ENCODE measurements at places on chromosomes 6 and 20.

GRCh38 chr6:160247457-160247883 is 11.2 kb downstream of the SLC22A2 start:
- no peak for DNase-seq

DNA sequence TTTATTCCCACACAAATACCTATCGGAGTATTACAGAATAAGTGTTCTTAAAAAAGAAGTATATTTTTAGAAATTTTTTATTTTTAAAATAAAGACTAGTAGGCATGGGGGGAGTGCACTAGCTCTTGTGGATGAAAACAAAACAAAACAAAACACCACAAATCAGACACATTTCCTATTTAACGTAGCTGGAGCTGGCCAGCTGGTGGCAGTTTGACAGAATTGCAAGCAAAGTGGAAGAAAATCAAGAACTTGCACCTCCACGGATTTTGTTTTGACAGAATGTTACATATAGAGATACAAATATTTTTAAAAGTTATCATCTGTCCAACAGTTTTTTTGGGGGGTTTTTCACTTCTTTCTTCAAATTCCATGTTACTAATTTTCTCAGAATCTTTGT is 63.6 kb upstream of the SNRPB2 start:
- DNase-seq: no peak

GRCh38 chr6:27518881-27519795 is 46.2 kb upstream of the ZNF184 start:
- no peak for DNase-seq

DNA sequence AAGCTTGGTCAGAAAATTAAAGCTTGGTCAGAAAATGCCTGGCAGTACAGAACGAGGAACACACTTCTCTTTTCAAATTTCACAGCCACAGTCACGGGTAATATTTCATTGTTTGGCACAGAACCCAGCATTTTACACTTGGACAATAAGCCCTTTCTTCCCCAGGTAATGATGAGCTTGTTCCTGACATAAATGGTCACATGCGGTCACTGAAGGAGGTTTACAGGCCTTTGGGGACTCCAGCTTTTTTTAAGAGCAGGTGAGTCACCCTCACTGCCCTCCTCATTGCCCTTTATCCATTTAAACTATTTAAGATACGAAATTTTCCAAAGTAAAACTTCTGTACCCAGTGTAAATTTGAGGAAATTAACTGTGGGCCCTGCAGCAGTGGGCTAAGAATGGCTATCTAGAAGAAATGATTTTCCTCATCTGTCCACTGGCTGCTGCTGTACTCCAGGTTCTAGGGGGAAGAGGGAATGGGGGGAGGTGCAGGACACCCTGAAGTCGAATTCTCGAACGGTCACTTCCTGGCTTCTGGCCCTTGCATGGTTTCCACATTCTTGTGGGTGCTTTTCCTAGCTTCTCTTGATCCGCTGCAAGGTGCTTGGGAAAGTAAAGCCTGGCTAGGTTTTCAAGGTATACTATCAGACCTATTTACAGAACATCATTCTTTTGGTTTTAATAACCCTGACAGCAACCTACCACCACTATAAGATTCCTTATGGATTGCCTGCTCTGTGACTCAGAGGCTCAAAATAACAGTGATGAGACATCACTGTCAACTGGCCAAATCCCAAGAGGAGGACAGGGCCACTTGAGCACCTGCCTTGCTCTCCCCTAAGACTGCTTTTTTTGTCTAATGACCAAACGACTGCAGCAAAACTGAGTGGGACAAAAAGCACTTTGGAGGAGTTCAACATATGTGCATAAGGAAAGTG is 75.8 kb downstream of the PREP start:
- no peak for DNase-seq

- no peak for DNase-seq
Measured at GRCh38 chr6:113073611-113074191, 726.6 kb downstream of the RFPL4B start.

GRCh38 chr20:61332016-61332975 is 80.2 kb downstream of the CDH4 start:
- no peak for DNase-seq

- DNase-seq: no peak
Measured at GRCh38 chr6:116277124-116277523, 2.6 kb downstream of the TSPYL1 start.

DNA sequence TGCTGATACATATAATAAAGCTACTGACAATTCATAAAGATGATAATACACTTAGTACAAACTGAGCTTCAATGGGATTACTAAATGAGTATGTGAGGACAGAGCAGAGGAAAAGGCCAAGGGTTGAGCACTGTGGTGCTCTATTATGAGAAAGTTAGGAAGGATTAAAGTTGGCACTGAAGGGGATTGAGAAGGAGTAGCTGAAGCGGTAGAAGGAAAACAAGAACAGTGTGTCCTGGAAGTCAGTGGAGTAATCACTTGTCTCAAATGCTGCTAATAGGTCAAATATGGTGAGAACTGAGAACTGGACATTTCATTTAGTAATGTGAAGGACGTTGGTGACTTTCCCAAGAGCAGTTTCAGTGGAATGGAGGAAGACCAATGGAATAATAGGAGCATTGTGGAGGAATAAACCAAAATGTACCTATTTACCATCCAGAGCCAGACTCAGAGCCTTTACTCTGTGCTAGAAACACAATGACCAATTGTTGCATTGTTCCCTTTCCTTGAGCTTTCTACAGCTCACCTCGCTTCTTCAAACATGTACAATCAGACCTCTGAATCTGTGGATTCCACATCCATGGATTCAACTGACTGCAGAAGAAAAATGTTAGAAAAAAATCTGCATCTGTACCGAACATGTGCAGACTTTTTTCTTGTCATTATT is 255.9 kb downstream of the LAMA2 start:
- no peak for DNase-seq

DNA sequence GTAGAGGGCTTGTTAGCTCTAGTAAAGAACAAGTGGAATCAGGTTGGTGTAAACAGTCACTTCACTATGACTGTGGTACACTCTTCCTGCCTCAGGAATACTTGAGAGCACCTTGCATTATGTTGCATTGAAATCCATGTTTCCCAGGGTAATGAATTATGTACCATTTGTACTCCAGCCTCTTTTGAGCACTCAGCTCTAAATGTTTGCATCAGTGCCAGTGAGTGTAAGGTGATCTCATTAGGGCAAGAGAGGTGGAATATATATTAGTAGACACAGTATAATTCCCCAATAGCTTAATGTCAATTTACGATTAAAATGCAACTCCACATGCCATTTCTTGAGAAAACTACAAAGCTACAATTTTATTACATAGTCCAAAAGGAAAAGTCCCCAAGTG is 319.6 kb upstream of the POU3F2 start:
- no peak for DNase-seq

GRCh38 chr20:676315-676937 is 824 bp upstream of the SCRT2 start:
- DNase-seq: no peak

DNA sequence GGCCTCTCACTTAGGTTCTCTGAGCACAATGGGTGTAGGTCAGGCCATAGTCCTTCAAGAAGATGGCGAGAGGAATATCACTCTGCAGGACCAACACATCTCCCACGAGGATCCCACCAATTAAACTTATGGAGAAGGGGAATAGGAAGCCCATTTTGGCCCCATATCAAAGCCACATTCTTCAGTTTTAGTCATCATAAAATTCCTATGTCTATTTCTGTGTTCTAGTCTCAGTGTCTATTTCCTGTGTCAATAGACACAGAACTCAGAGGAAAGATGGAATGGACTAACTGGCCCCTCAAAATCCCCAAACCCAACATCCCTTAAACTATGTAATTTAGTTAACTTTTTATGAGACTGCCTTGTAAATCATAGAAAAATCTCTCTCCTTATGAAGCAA is 216.8 kb downstream of the HACE1 start:
- DNase-seq: no peak

GRCh38 chr20:59342023-59342957 is 41.9 kb downstream of the EDN3 start:
- no peak for DNase-seq

DNA sequence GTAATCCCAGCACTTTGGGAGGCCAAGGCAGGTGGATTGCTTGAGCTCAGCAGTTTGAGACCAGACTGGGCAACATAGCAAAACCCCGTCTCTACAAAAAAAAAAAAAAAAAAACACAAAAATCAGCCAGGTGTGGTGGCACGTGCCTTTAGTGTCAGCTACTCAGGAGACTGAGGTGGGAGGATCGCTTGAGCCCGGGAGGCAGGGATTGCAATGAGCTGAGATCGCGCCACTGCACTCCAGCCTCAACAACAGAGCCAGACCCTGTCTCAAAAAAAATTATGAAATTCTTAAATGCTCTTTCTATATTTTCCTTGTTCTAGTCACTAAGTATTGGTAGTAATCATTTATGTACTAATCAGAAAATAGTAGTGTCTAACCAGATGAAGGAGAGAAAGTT is 30.6 kb downstream of the SYTL3 start:
- DNase-seq: no peak

DNA sequence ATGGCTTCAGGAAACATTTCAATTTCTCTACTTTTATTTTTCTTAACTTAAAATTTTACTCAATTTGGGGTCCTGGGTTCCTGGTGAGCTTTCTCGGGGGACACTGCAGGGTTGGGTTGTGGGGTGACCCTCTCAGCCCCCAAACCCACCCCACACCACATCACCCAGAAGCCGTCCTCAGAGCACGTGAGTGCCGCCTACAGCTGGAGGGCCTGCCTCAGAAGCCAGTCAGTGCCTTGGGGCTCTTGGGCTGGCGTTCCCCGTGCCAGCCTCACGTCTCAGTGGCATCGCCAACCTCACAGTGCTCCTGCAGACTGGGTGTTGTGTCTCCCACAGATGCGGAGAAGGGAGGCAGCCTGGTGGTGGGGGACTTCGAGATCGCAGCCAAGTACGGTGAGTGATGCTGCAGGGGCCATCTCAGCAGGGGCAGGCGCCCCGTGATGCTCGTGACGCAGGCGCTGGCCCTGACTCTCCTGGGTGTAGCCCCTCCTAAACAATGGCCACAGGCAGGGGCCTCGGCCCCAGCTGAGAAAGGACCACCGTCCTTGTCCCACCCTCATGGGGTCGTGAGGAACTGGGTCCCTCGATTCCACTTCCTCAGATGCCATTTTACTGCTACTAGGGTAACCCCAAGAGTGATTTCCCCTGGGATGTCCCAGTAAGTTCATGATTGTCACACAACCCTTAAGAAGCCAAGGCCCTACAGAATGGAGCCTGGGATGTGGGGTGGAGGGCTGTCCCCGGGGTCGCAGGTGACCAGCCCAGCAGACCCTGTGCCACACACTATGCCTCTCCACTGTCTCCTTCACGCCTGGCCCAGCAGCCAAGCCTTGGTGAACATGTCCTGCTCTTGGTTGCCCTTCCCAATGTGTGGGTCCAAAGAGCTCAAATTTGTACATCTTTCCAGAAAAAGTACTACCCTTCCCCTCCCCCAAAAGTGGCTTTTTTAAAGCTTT is 23.8 kb upstream of the PYGB start:
- DNase-seq: no peak

DNA sequence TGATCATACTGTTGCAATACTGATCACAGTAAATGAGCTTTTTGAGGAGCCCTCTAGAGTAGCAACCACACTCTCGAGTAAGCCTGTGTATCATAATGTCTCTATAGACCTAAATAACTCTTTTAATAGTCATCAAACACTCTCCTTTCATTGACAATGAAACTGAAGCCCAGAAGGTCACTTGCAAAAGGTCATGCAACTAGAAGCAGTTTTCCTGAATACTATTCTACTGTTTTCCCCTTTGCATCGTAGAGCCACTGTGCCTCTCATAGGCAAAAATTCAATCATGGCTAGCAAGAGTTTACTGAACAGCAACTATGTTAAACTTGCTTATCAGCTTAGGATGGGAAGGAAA is 105.3 kb downstream of the HIVEP2 start:
- DNase-seq: no peak

DNA sequence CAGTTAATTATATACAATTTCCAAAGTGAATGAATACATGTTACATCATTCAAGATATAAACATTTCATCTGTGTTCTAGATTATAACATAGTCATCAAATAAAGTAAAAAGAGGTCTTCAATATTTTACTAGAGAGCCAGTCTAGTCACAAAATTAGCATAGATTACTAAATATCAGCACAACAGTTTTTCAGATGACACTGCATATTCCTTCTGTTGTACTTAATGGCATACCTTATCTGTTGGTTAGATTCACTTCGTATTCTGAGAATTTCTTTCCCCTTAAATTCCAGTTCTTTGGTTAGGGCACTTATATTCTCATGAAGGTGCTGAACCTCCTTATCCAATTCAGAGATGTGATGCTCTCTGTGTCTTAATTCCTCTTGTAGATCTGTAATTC is 39.8 kb upstream of the MCM9 start:
- DNase-seq: no peak

DNA sequence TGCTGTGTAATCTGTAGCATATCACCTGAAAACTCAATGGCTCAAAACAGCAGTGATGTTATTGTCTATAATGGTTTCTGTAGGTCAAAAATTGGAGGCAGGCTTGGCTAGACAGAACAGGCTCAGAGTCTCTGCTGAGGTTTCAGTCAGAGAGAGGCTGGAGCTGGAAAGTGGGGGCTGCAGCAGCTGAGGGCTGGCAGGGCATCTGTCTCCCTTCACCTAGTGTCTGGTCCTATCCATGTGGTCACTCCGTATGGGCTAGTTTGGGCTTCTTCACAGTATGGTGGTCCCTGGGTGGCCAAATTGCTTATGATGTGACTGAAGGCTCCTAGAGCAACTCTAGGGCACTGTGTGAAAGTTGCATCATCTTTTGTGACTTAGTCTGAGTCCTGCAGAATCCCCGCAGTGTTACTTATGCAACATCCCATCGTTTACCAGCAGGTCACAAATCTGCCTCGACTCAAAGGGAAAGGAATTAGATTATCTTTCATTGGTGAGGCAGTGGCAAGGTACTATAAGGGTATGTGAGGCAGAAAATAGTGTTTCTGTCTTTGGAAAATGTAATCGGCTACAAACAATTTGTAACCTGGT is 497.0 kb downstream of the EPHA7 start:
- no peak for DNase-seq

DNA sequence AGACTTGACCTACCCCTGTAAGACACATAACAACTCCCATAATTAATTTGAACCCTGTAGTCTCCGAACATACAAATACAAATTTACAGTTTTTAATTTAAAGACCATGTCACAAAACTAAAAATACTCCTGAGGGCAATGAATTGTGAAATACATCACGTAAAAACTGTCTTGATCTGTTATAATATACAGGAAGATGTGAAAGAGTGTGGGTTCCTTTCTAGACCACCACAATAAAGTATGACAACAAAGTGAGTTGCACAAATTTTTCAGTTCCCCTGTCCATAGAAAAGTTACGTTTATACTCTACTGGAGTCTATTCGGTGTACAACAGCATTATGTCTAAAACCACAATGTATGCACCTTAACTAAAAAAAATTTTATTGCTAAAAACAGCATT is 11.0 kb upstream of the BLOC1S5 start:
- DNase-seq: no peak

- no peak for DNase-seq
Measured at GRCh38 chr6:85166114-85166741, 283.7 kb upstream of the NT5E start.

GRCh38 chr6:137307163-137307854 is 88.1 kb upstream of the IFNGR1 start:
- DNase-seq: no peak

Measured in activated CD4-positive, CD25-positive, alpha-beta regulatory T cell (primary cell).